ENCODE measurements at places on chromosomes 6 and 20.

DNA sequence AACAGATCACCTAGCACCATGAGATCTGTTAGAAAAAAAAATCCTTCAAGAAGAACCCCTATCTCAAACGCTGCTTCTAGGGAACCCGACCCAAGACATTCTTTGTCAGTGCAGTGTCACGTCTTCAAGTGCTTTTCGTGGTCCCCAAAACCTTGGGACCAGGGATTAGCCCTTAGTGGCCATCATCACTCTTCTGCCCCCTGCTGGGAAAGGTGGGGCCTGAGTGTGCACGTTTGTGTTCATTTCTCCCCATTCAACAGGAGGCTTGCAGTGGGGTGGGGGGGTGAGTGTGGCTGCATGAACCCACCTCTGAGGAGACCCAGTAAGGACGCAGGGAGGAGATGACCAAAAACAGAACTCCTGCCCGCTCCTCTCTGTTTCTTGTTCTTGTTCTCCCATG is 218.2 kb upstream of the RNF24 start:
- DNase-seq = no peak

- no peak for DNase-seq
Observed at GRCh38 chr6:81562169-81562568, 190.3 kb downstream of the TENT5A start.

DNA sequence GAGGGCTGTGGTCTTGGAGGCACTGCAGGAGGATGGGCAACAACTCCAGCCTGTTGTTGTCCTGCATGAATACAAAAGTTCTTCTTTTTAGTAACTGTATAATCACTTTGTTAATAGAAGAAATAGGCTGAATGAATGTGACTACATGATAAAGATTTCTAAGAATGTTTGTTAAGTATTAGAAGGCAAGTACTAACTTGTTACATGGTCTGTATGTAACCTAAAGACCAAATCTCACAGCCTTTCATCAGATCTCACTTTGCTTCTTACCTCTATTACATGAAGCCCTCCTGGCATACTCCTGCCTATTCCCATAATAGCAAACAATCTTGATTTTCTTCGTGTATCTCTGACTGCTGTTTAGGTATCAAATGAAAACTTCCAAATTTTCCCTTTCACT is 73.4 kb downstream of the REPS1 start:
- DNase-seq = no peak

GRCh38 chr20:12961725-12962124 is 47.0 kb upstream of the SPTLC3 start:
- no peak for DNase-seq

DNA sequence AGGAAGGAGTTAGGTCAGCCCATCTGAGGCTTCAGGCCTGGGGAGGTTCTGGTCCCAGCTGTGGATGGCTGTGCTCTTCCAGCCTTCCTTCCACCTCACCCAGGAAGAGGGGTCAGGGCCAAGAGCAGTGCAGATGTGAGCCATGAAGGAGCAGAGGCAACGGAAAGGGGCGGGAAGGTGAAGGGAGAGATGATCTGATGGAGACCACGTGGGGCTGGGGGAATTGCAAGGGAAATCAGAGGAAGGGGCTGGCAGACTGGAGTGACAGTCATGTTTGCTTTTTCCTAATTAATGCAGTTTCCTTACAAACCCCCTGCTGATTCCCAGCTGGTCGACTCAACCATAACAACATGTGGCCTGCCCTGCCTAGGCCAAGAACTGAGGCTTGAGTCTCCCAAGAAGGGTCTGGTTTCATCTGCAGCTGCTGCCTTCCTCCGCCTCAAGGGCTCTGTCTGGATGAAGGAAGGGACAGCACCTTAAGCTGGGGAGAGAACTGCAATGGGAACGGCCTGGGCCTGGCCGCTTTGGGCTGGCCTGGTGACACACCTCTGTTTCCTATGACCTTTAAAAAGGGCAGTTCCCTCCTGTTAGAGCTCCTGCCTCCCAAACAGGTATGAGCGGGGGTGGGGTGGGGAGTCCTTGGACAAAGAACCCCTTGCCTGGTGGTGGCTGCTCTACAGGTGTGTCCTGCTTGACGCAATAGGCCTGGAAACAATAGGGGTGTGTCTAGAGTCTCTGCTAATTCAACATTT is 7.8 kb upstream of the MRPS18A start:
- DNase-seq = no peak

- DNase-seq = no peak
Observed at GRCh38 chr6:43076464-43077332, 584 bp downstream of the PTK7 start.

GRCh38 chr6:53858196-53858595 is 63.4 kb downstream of the LRRC1 start:
- no peak for DNase-seq

DNA sequence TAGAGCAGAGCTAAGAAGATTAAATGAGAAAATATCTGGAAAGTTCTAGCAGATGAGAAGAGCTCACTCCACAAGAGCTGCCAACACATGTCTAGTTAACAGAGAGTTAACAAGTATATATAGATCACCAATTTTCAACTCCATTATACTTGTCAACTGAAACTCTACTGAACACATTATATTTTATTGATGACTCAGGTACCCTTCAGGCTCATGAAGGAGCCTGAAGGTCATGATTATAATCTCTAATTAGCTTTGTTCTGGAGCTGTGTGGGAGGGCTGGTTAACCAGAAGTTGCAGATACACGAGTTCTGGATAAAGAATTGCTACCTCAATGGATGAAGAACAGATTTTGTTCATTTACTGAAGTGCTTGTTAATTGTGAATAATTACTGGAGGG is 42.1 kb upstream of the PTPRT start:
- no peak for DNase-seq

DNA sequence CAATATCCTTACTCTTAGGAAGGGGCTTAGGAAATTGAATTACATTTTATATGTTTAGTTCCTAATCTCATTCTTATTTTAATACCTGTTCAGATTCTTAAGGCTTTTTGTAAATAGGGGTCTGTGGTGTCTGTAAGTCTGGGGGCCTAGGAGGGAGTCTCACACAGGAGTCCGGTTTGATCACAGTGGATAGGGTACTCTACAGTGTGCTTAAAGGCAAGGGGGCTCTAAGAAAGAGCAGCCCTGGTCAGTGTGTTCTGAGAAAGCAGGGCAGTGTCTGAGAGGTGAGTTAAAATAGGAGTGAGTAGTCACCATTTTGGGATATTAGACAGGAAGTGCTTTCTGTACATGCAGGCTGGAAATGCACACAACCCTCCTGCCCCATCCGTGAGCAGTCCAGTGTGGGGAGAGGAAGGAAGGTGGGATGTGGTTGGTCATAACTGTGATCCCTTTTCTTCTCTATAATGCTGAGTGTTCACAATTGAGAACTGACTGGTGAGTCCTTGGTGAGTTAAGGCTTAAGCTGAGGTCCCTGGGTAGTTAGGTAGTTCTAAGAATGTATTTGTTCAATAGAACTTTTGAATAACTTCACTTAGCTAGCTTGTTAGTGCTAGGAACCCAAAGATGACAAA is 50.0 kb downstream of the CDKAL1 start:
- DNase-seq = no peak

GRCh38 chr6:100818066-100818465 is 63.1 kb downstream of the ASCC3 start:
- DNase-seq = no peak

DNA sequence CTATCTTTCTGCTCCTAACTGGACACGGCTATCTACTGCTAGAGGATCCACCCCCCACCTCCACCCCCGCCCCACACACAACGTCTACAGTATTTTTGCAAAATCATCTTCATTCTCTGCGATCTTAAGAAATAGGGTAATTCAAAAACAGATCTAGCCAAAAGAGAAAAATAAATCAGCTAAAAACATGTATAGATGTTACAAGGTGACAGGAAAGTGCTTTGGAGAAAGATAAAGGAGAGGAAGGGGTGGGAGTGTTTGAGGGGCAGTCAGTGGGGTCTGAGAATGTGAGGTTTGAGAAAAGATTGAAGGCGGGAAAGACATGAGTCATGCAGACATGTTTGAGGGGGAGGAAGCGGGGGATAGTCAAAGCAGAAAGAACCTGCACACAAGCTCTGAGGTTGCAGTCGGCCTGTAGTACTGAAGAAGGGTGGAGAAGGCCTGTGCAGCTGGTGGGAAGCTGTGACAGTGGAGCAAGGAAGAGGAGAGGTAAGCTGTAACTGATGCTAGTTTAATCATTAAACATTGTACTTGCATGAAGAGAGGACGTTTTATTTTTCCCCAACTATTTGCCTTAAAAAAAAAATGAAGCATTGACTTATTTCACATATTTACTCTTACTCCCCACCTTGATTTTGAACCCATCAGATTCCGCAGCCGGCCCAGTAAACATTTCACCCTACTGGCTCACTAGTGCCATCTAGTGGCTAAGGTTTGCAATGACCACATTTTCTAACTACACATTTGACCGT is 332.6 kb downstream of the ADGRB3 start:
- DNase-seq = peak; percentile 17

DNA sequence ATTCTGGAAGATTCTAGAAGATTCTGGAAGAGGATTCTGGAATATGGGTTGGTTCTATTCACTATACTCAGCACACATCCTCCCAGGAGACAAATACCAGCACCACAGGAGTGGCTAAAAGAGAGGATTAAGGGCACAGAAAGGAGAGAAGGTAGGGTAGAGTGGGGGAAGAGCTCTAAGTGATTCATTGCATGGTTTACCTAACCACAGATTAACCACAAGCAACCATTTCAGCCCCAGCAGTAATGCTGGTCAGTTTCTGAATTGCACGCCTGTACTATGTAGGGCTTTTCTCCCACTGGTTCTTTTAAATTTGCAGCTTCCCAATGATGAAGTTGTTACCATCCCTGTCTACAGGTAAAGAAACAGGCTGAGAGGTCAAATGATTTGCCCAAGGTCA is 192.7 kb upstream of the PMEPA1 start:
- no peak for DNase-seq

- no peak for DNase-seq
Observed at GRCh38 chr6:167044696-167045095, 45.5 kb downstream of the CEP43 start.

DNA sequence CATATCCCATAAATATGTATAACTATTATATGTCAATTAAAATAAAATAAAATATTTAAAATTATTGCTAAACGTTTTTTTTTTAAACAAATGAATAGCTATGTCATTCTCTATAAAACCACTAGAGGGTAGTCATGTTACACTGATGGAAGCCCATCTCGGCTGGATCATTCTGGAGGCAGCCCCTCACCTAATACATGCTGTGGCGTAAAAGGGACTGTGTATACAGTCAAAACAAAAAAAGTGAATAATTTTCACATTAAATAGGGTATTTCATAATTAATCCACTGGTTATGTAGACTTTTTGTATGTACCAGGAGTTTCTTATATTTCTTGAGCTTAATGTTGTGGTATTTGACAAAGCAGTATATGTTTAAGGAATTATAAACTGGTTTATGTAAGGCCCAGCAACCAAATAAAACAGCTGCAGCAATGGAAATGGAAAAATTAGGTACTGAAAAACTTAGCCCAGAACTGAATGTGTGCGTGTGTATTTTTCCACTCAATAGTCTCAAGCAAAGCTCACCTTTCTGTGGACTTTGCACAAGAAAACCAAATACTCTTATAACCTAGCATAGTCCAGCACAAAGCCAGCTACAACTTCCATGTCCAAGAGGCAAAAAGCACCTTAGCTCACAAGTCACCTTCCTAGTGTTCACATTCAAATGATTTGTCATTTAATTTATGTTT is 81.7 kb downstream of the COL9A1 start:
- no peak for DNase-seq

GRCh38 chr6:74075896-74076295 is 379.9 kb downstream of the CD109 start:
- DNase-seq = no peak

DNA sequence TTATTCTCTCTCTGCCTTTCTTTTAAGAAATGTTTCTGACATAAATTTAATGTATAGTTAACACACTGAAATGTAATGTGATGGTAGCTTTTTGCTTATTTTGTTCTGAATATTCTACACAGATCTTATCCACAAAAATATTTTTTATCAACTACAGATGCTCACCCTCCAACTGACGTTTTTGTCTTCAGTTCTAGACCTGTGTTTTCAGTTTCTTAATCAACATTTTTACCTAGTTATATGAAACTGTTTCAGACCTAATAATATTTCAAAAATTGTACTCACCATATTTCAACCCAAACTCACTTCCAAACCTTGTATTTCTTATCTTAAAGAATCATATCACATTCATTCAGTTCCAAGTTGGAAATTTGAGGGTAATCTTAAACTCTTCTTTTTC is 452.8 kb downstream of the RFPL4B start:
- DNase-seq = no peak

DNA sequence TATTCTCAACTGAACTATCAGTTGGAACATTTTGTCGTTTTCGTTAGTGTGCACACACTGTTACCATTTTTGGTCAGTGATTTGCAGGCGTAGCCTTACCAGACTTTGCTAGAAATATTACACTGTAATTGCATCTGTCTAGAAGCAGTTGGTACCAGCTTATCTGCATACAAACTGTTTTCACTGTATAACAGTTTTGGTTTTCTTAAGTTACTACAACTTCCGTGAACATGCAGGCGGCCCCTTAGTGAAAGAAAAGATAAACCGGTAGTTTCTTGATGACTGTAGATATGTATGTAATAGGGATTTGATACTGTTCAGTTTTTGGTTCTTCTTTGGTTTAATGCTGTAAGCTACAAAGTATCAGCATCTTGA is 1.3 kb downstream of the DSTN start:
- DNase-seq = no peak

GRCh38 chr6:75557068-75557467 is 44.6 kb upstream of the SENP6 start:
- no peak for DNase-seq

- DNase-seq = no peak
Observed at GRCh38 chr20:37901654-37902503, 1.0 kb upstream of the VSTM2L start.

DNA sequence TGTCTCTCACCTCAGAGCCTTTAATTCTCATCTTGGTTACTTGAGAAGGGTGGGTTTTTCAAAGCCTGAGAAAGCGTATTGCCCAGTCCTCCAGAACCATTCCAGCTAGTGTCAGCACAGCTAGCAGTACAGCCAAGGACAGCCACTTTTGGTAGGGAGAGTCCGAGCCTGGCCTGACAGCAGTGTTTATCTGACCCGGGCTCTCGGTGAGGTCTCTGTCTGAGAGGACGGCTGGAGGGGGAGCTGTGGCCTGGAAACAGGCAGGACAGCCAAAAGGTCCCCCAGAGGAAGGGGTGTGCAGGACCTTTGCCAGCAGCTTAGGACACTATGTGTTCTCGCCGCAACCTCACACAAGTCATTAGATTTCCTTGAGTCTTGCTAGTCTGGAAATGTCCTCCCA is 38.8 kb downstream of the LYRM2 start:
- DNase-seq = no peak

DNA sequence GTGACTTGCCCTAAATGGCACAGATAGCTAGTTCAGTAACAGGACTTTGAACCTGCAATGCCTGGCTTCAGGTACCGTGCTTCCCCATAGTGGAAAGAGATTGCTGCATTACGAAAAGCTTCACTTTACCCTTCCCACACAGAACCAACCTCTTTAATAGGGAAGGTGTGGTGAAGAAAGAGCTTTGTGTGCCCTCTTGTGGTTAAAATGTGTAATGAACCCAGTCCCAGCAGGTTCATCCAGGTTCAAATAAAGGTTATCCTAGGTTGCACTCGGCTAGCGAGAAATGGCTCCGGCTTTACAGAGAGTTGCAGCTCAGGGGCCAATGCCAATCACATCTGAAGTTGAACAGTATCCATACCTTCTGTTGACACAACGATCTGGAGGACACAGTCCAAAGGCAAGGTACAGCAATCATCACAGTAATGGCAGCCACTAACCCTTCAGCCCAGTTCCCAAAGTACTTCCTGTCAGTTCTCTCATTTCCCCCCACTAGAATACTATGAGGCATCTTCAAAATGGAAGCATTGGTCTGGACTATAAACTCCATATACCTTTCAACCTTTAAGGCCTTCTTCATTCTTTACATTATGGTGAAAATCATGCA is 3.0 kb downstream of the DEFB115 start:
- no peak for DNase-seq
